ENCODE measurements at places on chromosomes 3 and 15. TPM values are rescaled to one million over a fixed set of nuclear protein-coding genes. Genes with fewer than 3 reads are reported as not detected.

DNA sequence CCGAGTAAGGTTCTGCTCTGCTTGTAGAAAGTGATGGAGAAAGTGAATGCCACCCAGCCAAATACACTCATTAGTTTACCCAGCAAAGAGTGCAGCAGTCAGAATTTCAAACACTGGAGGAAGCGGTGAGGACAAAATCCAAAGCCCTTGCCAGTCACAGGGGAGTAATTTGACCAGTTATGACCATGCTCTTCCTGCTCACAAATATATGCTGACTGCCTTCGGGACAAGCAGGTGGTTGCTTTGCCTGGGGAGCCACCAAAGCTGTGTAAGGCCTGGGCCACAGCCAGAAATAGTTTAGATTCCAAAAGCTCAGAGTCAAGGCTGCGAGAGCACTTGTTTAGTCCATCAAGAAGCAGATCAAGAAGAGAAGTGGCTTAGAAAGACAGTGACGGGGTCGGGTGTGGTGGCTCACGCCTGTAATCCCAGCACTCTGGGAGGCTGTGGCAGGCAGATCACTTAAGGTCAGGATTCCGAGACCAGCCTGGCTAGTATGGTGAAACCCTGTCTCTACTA is 51.0 kb upstream of the ATP13A3 start:
- DNase-seq = no peak

The ANKUB1 gene
- total RNA-seq = not detected

The CHST13 gene
- 39.1 TPM for total RNA-seq

The SERPINI2 gene
- not detected for total RNA-seq

DNA sequence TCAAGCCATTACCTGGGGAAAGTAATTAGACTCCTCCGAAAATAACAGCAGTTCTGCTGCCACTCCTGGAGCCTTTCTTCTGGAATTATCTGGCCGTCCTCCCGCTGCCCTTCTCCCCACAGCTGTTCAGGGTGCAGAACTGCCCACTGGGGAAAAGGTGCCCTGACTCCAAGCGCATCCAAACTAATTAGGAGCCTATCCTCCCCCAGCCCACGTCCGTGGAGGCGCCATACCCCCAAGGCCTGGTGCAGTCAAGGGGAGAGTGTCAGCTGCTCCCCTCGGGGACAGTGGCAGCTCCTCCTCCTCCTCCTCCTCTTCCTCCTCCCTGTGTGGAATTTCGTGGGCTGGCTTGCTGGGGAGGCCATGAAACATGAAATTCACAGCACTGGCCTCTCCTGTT is 177.2 kb downstream of the XXYLT1 start:
- no peak for DNase-seq

The TGFBR2 gene
- 61.2 TPM for total RNA-seq

DNA sequence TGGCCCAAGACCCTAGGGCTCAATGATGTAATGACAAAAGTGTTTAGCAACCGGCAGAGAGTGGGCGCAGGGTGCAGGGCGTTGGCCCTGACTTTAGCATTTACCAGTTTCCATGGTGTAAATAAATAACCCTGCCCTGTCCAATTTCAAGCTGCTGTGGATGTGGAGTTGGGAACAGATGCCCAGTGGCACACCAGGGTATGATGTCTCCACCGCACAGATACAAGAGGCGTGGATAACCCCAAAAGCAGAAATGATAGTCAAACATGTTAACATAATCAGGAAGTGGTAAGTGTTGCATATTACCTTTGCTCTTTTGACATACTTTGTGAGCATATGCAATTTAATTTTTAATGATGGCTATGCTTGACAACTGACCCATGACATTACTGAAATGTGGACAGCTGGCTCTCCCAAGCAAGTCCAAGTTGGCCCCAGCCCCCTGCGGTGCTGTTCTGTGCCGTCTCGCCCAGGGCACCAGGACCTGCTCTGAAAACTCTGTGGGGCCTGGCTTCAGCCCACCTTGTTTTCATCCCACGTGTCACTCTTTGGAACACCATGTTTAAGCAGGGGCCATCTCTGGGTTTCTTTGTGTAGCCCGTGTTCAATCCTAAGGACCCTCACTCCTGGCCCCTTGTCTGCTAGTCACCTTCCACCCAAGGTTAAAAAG is 10.8 kb upstream of the ANPEP start:
- no peak for DNase-seq

DNA sequence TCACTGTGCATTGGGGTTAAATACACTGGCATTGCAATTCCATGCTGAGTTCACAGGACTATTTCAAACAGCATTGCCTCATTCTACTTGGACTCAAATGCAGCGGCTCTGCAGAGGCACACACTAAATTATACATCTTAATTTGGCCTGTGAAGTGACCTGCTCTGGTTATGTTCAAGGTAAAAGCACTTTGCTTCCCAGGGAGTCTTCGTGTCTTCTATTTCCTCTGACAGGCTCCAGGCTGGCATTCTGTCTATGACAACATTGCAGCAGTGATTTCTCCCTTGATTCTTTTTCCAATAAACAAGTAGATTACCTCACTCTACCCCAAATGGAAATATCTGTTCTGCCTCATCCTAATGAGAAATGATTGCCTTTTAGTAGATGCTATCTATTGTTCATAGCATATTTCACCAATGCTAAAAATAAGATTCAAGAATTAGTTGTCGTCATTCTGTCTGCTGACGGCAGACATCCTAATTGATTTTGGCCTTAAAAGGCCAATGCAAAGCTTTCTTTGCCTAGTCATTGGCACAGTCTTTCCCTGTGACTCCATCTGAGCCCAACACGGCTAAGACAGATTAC is 33.8 kb downstream of the FMN1 start:
- DNase-seq = no peak

The ZNF620 gene
- 7.1 TPM for total RNA-seq

The ARPIN gene
- total RNA-seq = 3.9 TPM

- no peak for DNase-seq
Measured at GRCh38 chr15:51184627-51185026, 89.9 kb upstream of the TNFAIP8L3 start.

- no peak for DNase-seq
Measured at GRCh38 chr3:159924411-159924810, 64.2 kb upstream of the IL12A start.

DNA sequence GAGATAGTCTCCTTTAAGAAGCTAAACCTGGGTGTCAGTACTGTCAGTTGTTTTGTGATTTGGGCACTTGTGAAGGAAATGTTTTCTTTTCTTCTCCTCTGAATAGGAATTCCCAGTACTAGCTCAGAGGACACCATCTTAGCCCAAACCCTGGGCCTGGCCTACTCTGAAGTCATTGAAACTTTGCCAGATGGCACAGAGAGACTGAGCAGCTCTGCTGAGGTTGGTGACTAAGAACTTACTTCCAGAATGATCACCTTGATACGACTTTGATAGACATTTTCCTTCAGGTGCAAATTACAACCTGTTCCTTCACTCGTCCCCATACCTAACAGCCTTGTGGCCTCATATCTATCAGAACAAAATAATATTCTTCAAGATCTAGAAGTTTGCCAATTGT is 100.2 kb downstream of the LARS2 start:
- no peak for DNase-seq

The GOLGA8J gene
- not detected for total RNA-seq

The PTH1R gene
- 28.4 TPM for total RNA-seq

The FGF12 gene
- 0.59 TPM for total RNA-seq

DNA sequence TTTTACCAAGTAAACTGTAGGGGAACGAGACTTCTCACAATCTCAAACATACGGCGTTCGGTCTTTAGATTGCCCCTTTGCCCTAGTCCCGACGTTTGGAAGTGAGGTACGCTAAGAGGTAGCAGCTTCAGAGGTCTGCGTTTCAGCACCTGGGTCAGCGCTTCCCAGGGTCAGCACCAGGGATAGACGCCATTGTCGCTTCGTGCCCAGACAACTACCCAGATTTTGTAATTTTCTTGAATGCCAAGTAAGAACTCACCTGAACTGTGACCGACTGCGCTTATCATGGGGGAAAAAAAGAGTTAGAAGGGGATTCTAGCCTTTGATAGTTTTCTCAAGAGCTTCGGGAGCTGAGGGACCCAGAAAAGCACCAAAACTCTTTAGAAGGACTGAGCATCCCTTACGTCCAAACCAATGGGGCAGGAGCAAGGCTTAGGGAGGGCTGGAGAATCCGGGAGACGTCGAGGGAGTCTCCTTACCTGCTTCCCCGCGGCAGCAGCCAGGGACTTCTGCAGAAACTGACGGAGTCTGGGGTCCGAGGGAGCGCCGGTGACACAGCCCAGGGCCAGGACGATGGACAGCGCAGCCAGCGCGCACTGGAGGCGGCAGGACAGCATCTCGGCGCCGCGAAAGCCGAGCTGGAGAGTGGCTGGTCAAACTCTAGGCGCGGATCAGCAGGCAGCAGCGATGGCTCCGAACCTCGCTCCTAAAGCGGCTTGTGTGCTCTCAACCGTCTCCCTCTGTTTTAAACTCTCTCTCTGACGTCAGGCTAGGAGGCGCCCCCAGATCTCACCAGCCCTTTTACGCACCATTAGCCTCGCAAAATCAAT is at the start of gene SST:
SST (minus strand) TSS at position 720 of the 830 bp plus-strand sequence; CDS start at position 617, 103 bp downstream.
- peak; percentile 50 for DNase-seq

GRCh38 chr15:87631775-87632174 is 624.8 kb downstream of the NTRK3 start:
- DNase-seq = no peak

- DNase-seq = no peak
Measured at GRCh38 chr3:65884071-65884470, 154.6 kb downstream of the MAGI1 start.

The TNFSF10 gene
- total RNA-seq = 67.1 TPM

- DNase-seq = no peak
Measured at GRCh38 chr15:92413510-92413909, 19.8 kb downstream of the ST8SIA2 start.
